ENCODE measurements at places on chromosomes 4 and X. TPM values are rescaled to one million over a fixed set of nuclear protein-coding genes. Genes with fewer than 3 reads are reported as not detected.

DNA sequence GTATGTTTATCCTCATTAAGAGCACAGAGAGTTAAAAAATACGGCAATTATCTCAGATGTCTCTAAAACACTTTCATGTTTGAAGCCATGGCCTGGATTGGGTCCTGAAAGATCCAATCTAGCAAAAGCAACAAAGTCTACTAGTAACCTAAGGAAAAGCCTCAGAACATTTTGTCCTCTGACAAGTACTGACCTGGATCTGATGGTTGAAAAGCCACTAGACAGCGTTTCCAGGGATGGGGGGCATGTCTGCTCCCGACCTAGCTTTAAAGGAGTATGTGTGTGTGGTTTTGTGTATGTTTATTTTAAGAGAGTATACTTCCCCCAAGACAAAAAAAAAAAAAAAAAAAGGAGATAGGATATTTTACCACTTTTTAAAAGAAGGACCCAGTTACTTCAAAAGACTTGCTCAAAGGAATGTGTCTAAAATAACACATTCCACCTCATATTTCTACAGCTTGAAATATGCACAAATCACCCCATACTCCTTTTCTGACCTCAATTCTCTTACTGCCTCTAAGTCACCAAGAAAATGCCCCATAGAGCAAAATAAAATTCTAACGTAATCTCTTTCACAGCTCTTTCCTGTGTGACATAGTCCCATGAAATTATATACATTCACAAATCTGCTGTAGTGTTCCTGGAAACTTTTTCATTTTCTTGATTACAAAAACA, 189.0 kb upstream of the TTC29 start:
- H3K27me3 ChIP-seq = peaks cover 8% of the 10 kb centered on the region
- no peaks in the 10 kb centered on the region for H3K4me1 ChIP-seq
- no peak overlapping the region for H3K27ac ChIP-seq

Gene DNAAF6
- not detected for total RNA-seq

DNA sequence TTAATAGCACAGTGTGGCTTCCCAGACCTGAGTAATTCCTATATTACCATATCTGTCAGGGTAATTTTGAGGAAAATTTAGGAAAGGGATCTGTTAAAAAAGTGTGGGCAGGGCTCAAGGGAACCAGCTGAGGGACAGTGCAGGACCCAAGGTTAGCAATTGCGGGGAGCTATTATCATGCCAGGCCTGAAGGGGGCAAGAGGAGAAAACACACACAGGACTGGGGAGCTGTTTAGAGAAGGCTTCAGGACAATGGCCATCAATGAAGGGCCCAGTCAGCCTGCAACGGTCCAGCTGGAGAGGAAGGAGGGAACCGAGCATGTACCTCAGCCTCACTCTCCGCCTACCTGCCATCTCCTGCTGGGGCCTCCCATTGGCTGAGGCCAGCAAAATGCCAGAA, 19.0 kb upstream of the NHS start:
- H3K27ac ChIP-seq = no peak overlapping the region
- no peaks in the 10 kb centered on the region for H3K27me3 ChIP-seq
- H3K36me3 ChIP-seq = no peaks in the 10 kb centered on the region

Gene SLC26A1
- total RNA-seq = 0.49 TPM

- H3K36me3 ChIP-seq = no peaks in the 10 kb centered on the region
- no peak overlapping the region for H3K4me3 ChIP-seq
- H3K27ac ChIP-seq = no peak overlapping the region
- H3K27me3 ChIP-seq = no peaks in the 10 kb centered on the region
- H3K4me1 ChIP-seq = no peaks in the 10 kb centered on the region
Observed at GRCh38 chr4:114997576-114998247, 115.7 kb downstream of the NDST4 start.

DNA sequence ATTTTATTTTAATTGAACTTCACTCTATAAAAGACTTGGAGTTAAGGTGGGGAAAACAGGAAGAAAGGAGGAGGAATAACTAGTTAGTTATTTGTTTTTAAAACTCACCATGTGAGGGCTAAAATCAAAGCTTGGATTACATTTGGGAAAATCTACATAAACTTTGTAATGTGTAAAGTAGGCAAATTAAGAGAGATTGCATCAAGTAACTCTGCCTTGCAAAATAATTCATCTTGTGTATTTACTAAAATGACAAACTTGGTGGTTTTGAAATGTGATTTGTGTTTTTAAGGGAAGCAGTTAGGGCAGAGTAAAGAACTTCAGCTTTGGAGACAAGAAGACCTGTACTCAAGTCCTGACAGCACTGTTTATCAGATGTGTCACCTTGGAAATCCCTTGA, 43.3 kb upstream of the RASSF6 start:
- H3K4me3 ChIP-seq = no peak overlapping the region
- peaks cover 4% of the 10 kb centered on the region for H3K27me3 ChIP-seq
- DNase-seq = no peak
- no peak overlapping the region for H3K27ac ChIP-seq
- no peaks in the 10 kb centered on the region for H3K4me1 ChIP-seq
- H3K36me3 ChIP-seq = no peaks in the 10 kb centered on the region

- H3K4me1 ChIP-seq = peaks cover 56% of the 10 kb centered on the region
- H3K36me3 ChIP-seq = peaks cover 16% of the 10 kb centered on the region
- no peaks in the 10 kb centered on the region for H3K27me3 ChIP-seq
Observed at GRCh38 chr4:107993969-107994368, 4.3 kb downstream of the HADH start.

Gene H2BW2
- not detected for total RNA-seq

DNA sequence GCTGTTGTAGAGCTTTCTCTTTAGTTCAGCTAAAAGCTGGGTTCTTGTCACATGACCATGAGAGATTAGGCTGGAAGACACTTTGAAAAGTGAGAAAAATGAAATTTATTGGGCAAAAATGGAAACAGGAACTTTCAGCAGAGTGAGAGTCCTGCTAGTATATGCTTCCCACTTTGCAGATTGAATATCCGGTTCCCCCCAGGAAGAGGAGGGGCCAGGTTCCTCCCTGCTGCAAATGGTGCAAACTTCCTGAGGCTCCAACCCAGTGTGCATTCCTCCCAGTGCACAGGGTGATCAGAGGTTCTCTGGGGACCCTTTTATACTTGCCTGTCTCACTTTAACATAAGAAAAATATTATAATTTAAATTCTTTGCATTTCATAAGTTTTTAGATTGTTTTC, 119.9 kb upstream of the SPIN4 start:
- DNase-seq = no peak
- no peak overlapping the region for H3K27ac ChIP-seq
- H3K4me1 ChIP-seq = no peaks in the 10 kb centered on the region
- no peak overlapping the region for H3K4me3 ChIP-seq

GRCh38 chr4:32544846-32545245, 1824.7 kb downstream of the PCDH7 start:
- no peaks in the 10 kb centered on the region for H3K4me1 ChIP-seq
- no peaks in the 10 kb centered on the region for H3K36me3 ChIP-seq
- no peak for DNase-seq
- no peaks in the 10 kb centered on the region for H3K27me3 ChIP-seq
- H3K27ac ChIP-seq = no peak overlapping the region
- no peak overlapping the region for H3K4me3 ChIP-seq

Gene POLA1
- 38.3 TPM for total RNA-seq

GRCh38 chr4:78645853-78646757, 94.5 kb downstream of the ANXA3 start:
- no peaks in the 10 kb centered on the region for H3K27me3 ChIP-seq

Gene BMX
- not detected for total RNA-seq

DNA sequence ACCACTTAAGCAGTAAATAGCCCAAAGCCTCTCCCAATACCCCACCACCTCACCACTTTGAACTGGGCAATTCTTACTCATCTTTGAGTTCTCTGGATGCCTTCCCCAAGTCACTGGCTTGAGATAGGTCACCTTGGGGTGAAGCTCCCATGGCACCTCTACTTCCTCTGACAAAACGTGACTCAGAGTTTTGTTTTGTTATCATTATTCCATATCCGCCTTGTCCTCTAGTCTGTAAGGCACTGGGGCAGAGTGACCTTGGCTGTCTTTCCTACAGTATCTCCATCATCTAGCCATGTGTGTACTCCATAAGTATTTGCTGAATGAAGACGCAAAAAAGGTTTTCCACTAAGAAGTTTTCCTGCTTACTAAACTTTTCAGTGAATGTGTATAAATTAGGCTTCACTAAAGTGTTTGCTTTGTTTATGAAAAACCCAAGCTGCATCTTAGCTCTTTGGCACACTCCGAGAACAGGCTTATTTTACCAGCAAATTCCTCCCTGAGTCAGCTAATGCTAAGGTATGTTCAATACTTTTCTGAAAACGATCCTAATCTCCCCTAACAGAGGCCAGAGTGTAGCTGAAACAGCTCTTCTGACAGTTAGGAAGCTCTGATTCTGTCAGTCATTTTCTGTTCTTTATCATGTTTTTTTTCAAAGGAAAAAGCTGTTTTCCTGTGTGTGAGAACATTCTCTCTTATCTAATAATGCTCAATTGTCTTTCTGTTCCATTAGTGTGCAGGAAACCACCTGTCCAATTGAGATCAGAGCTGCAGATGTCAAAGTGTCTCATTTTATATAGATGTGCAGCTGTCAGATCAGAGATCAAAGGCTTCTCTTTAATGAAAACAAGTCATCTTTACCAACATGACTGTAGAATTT, 30.2 kb upstream of the TSPAN5 start:
- H3K27me3 ChIP-seq = no peaks in the 10 kb centered on the region
- no peak for DNase-seq
- H3K4me1 ChIP-seq = peaks cover 19% of the 10 kb centered on the region

Gene LSM6
- 65.0 TPM for total RNA-seq

- no peak overlapping the region for H3K4me3 ChIP-seq
- H3K36me3 ChIP-seq = no peaks in the 10 kb centered on the region
- H3K4me1 ChIP-seq = no peaks in the 10 kb centered on the region
- no peak overlapping the region for H3K27ac ChIP-seq
Observed at GRCh38 chrX:4239650-4240540, 526.4 kb upstream of the PRKX start.

DNA sequence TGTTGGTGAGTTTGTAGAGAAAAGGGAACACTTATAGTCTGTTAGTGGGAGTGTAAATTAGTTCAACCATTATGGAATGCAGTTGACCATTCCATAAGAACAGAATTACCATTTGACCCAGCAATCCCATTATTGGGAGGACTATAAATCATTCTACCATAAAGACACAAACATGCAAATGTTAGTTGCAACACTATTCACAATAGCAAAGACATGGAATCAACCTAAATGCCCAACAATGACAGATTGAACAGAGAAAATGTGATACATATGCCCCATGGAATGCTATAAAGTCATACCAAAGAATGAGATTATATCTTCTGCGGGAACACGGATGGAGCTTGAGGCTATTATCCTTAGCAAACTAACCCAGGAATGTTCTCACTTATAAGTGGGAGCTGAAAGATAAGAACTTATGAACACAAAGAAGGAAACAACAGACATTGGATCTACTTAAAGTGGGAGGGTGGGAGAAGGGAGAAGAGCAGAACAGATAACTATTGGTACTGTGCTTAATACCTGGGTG, 1819.2 kb upstream of the ADGRL3 start:
- no peaks in the 10 kb centered on the region for H3K27me3 ChIP-seq
- H3K36me3 ChIP-seq = no peaks in the 10 kb centered on the region
- H3K4me1 ChIP-seq = no peaks in the 10 kb centered on the region
- no peak for DNase-seq

DNA sequence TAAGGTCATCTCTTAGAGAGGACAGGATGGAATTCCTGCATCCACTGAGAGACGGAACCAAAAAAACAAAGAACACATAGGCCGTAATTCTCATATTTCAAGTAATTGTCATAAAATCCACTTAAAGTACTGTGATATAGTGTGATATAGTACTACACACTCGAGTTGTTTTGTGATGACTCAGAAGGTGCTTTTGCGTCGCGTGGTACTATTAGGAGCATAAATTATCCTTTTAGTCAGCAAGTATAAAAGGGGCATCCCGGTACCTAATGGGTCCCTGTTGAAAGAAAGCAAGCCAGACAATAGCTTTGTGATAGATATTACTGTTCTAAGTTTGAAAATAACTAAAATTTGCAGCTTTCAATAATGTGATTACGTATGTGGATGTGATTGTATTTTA, 55.3 kb downstream of the GPR143 start:
- H3K4me3 ChIP-seq = no peak overlapping the region
- peaks cover 17% of the 10 kb centered on the region for H3K36me3 ChIP-seq
- DNase-seq = no peak
- H3K4me1 ChIP-seq = peaks cover 8% of the 10 kb centered on the region

- H3K27me3 ChIP-seq = no peaks in the 10 kb centered on the region
- H3K36me3 ChIP-seq = no peaks in the 10 kb centered on the region
- peaks cover 6% of the 10 kb centered on the region for H3K4me1 ChIP-seq
- no peak for DNase-seq
- no peak overlapping the region for H3K4me3 ChIP-seq
Observed at GRCh38 chr4:183349673-183350072, 27.4 kb upstream of the CLDN24 start.

Gene HSPA4L
- 3.8 TPM for total RNA-seq

GRCh38 chr4:169200361-169201030, 70.3 kb downstream of the SH3RF1 start:
- H3K4me1 ChIP-seq = no peaks in the 10 kb centered on the region
- H3K36me3 ChIP-seq = no peaks in the 10 kb centered on the region
- H3K4me3 ChIP-seq = no peak overlapping the region
- DNase-seq = no peak
- H3K27me3 ChIP-seq = peaks cover 15% of the 10 kb centered on the region

Gene CLGN
- not detected for total RNA-seq

Data from activated T-helper 1 cell treated with anti-CD3 and anti-CD28 coated beads, Interleukin-12 subunit alpha, Interleukin-12 subunit beta, Interleukin-2, Interleukin-4 antibody, amounts not matched to agents 30 ng/mL and 10 ng/mL and 1 ng/mL, durations not matched to agents 14 hours and 24 hours and 36 hours (primary cell).